GM23248 (cell line): ENCODE measurements at places on chromosomes 5 and 9. TPM values are rescaled to one million over a fixed set of nuclear protein-coding genes. Genes with fewer than 3 reads are reported as not detected.

PCDHAC2 gene
- not detected in 2 replicates for total RNA-seq

MACIR gene
- 31.5 and 36.3 TPM in 2 replicates for total RNA-seq

ADAM19 gene
- 20.5 and 21.1 TPM in 2 replicates for total RNA-seq

MCC gene
- 8.8 and 11.6 TPM in 2 replicates for total RNA-seq

DNA sequence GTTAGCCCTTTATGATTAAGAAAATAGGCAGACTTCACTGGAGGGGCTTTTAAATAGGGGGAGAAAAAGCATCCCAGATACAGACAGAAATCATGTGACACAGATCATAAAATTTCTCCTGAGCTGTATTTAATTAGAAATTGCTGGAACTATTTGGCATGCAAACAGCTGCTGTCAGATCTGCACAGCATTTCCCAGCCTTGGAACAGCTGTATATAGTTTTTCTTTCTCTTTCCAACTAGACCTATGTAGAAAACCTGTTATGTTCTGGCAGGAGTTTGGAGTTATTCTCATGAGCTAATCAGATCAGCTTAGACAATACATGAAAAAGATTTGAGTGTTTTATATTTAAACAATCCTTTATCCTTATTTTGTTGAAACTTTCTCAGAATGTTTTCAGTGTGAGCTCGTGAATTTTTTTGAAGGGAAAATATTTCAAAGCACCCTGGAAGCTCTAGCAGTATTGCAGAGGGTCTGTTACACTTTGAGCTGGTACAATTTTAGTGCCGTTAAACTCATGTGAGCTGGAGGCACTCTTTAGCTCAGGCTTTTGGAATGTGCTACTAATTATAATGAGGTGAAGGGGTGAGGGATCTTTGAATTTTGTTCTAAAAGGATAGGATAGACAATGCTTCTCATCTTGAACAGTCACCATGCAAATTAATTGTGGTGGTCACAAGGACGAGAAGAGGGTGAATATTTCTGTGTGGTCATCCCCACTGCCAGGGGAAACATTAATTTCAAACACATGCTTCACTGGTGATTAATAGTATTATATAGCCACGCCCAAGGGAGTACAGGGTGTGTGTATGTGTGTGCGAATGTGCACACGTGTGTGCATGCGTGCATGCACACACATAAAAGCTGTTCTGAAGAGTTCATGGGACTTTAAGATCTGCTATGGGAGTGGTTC lies 239.4 kb upstream of the FBXL7 start:
- DNase-seq = peak; percentile 53

DNA sequence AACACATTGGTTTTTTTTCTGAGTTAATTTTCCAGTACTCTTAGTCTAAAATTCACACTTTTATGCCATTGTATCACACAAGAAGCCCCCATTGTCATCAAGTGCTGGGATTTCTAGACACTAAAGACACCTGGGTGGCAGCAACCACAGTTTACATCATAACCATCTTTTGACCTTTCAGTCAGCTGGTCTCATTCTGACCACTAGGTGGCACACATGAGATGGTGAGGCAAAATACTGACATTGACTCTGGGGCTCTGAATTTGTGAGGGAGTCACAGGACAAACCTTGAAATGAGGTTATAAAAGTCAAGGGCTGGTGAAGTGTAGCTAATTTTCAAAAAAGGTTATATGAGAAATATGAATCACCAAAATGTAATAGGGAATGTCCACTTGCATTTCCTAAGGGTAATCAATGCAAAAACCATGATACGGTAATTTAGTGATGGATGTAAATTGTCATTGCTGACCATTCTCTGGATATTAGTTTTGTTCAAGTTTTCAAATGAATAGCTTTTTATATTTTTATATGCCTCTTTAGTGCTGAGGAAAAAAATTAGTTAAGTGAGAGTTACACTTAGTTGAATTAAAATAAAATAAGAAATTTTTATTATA lies 229.4 kb downstream of the DMAC1 start:
- peak; percentile 55 for DNase-seq

- no peak for DNase-seq
These were observed 149.6 kb downstream of the ASTN2 start for GRCh38 chr9:117265253-117265652.

- no peak for DNase-seq
These were observed 103.5 kb downstream of the MAMDC2 start for GRCh38 chr9:70147196-70147595.

GRCh38 chr5:5787373-5787772 lies 364.9 kb downstream of the ICE1 start:
- DNase-seq = no peak

DNA sequence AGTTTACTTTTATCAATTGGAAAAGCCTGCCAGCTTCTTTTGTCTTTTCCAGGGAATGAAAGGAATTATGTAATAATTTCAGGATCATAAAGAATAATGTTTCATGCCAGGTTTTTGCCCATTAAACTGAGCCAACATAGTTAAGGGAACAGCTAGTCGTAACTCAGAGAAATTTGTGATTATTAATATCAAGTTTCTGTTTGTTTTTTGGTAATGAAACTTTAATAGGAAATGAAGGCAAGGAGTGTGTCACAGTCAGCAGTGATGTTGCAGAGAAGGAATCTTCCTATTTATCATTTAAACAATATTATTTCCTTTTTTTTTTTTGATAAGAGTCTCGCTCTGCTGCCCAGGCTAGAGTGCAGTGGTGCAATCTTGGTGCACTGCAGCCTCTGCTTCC lies 10.7 kb downstream of the NFIL3 start:
- DNase-seq = no peak

DNA sequence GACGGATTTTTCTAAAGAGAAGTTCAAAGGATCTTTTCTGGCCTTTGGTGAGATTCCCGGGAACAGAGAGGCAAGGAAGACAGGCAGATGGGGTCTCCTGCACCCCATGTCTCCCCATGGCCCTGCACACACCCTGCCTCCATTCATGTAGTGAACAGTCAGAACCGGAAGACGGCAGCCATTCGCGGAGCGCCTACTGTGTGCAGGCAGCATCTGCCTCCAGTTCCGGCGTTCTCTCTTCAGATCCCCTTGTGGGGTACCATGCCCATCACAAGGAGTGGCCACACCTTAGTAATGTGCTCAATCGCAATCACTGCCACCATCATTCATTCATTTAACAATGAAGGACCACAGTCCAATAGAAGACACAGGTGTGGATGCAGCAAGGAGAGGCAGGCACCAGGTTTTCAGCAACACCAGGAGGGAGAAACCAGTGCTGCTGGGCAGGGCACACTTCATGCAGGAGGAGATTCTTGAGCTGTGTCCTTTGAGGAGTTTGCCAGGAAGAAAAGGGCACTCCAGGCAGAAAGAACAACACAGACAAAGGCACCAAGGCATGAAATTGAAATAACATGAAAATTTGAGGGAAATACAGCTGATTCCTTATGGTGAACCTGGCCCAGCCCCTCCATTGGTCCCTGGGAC lies 171.5 kb upstream of the PHYKPL start:
- no peak for DNase-seq

- DNase-seq = no peak
These were observed 315.7 kb downstream of the RAB3C start for GRCh38 chr5:58898538-58898937.

- DNase-seq = peak; percentile 26
These were observed 41.9 kb upstream of the SAP30L start for GRCh38 chr5:154403776-154404387.
